OCI-M1 (cell line): ENCODE measurements at places on chromosomes 3 and 15.

DNA sequence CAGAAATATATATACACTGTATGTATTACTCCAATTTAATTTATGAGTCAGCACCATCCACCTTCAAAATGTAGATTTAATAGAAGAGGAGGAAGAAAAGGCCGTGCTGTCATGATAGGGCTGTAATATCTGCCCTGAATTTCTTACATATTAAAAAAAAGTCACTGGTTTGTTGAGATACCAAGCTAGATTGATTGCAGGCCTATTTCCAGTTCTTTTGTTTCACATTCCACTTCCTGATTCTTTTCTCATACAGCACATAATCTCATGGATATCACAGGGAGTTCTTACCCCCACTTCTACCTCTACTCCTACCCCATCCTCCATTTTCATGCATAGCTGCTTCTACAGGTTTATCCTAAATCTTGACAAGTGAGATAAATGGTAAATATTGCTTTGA lies 290.3 kb downstream of the ZBTB20 start:
- DNase-seq: peak; percentile 58

DNA sequence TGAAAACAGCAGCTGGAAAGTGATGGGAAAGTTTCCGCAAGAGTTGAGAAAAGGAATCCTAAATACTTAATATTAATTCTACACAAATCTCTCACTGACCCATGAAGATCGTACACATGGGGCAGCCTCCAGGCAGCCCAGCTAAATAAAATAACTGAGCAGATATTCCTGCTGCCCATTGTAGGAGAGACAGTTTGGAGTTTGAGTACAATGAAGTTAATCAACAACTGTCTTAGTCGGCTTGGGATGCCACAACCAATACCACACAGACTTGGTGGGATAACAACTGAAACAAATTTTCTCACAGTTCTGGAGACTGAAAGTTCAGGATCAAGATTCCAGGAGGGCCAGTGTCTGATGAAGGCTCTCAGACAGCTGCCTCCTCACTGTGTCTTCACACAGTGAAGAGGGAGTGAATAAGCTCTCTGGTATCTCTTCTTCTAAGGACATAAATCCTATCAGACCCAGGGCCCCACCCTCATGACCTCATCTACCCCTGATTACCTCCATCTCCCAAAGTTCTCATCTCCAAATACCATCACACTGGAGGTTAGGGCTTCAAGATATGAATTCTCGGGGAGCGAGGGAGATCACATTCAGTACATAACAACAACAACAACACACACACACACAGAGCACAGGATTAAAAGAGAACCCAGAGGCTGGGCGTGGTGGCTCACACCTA lies 9.7 kb downstream of the TRPM7 start:
- peak; percentile 18 for DNase-seq

- DNase-seq: no peak
Measured at GRCh38 chr3:26587571-26587970, 35.0 kb upstream of the LRRC3B start.

- DNase-seq: no peak
Measured at GRCh38 chr3:10547413-10547812, 42.0 kb upstream of the ATP2B2 start.

DNA sequence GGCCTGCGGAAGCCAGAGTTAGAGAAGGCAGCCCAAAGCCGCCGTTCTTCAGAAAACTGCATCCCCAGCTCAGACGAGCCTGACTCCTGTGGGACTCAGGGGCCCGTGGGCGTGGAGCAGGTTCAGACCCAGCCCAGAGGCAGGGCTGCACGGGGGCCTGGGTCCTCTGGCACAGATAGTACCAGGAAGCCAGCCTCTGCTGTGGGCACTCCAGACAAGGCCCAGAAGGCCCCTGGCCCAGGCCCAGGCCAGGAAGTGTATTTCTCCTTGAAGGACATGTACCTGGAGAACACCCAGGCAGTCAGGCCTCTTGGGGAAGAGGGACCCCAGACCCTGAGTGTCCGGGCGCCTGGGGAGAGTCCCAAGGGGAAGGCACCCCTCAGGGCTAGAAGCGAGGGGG lies 23.1 kb downstream of the ALPK3 start:
- DNase-seq: no peak

- DNase-seq: no peak
Measured at GRCh38 chr3:63877737-63878393, 14.2 kb downstream of the ATXN7 start.

GRCh38 chr3:194009892-194010533 lies 125.9 kb upstream of the HES1 start:
- DNase-seq: no peak

DNA sequence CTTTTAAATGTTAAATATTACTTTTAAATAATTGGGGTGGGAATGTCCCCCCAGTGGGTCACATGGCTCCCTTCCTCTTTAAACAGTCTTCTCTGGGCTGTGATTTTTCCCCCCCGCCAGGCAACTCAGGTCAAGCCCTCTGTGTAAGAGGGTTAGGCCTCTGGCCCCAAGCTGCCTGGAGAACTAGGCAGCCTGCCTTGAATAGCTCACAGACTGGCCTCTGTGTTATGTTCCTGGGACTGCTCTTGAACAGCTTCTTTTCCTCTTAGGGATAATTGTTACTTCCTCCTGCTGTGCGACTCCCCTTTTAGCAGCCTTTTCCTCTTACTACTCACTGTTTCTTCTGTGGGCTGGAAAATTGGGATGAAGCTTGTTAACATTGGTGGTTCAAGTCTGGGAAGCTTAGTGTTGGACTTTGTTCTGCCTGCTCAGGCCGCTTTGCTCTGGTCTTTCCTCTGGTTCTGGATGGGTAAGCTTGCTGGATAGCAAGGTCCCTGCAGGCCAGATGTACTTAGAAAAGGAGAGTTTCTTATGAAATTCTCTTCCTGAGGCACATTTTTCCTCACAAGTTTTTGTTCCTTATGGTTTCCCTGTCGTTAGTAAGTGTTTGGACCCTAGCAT lies 2.2 kb downstream of the TEX264 start:
- DNase-seq: no peak

DNA sequence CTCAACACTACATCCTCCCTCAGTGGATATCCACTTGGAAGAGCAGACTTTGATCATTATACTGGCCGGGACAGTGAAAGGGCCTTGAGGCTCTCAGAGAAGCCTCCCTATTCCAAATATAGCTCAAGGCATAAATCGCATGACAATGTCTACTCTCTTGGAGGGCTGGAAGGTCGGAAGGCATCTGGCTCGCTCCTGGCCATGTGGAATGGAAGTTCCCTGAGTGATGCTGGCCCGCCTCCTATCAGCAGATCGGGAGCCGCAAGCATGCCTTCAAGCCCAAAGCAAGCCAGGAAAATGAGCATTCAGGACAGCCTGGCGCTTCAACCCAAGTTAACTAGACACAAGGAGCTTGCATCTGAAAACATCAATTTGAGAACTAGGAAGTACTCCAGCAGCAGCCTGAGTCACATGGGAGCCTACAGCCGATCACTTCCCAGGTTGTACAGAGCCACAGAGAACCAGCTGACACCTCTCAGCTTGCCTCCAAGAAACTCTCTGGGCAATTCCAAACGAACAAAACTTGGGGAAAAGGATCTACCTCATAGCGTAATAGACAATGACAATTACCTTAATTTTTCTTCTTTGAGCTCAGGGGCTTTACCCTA lies 25.4 kb downstream of the PHLDB2 start:
- no peak for DNase-seq

GRCh38 chr3:72494626-72495025 lies 353.6 kb downstream of the SHQ1 start:
- peak; percentile 2 for DNase-seq

DNA sequence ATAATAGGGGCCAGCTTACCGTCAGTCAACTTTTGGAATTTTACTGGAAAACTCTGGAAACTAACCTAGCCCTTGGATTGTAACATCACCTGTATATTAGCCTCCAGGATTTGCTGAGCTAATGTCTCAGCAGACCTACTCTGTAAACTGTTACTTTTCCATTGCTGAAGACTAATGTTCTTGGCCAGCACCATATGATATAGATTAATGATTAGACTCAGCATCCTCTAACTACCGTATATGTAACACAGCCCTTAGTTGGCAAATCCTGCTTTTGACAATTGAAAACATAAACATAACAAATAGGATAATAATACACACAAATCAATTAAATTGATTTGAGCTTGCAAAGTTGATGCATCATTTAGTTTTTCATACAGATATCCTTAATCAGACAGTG lies 26.6 kb upstream of the GBE1 start:
- no peak for DNase-seq

DNA sequence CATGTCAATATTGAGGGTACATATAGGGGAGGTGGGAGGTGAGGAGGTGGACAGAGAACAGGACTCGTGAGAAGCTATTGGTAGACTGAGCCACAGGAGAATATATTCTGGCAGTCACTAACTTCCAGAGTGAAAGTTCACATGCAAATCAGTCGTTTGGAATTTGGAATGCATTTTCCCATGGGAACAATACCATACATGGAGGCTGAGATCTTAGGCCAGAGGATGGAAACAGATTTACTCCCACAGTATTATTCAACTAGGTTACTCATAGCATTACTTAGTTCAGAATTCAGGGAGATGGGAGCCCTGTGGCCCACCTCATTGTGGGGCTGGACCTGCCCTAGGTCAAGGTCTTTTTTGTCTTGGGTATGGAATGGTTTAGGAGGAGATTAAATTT lies 36.4 kb upstream of the ABHD2 start:
- no peak for DNase-seq

GRCh38 chr3:101249522-101249921 lies 70.9 kb downstream of the IMPG2 start:
- DNase-seq: peak; percentile 27

- DNase-seq: no peak
Measured at GRCh38 chr15:101483462-101483861, 6.0 kb downstream of the PCSK6 start.

DNA sequence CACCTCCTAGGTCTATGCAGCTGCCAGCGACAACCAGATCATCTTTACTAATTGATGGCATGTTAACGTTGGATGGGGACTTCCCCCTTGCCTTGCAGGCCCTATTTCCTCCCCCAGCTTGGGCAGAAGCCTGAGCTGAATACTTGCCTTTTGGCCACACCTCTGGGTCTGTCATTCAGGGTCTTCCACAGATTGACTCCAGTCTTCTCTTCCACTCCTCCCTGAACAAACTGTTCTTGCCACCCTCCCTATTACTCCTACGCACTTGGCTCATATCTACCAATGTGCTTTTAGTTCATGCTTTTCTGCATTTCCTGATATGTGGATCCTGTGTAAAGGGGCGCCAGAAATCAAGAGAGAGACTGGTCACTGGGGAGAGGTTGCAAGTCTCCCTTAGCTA lies 73.5 kb downstream of the DNASE1L3 start:
- DNase-seq: no peak

DNA sequence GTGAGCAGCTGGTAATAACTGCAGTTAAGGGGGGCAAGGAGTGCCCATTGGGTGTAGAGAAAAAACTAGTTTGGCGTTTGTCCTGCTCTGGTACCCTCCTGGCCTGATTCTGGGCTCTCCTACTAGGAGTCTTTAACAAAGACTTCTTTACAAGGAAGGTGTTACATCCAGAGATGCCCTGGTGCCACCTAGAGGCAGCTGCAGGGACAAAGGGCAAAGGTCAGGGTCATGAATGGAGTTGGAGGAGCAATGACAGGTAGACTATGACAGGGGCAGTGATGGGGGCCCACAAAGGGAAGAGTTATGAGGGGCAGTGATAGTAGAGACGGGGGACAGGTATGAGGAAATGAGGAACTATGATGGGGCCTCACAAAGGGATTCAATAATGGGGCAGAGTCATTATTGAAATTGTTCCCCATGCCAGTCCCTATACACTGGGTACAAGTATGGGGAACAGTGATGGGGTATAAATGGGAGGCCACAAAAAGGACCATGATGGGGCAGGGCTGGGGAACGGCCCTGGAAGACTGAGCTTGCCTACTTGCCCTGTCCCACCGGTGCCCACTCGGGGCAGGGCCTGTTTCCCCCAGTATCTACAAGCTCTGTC lies 7.9 kb downstream of the CCDC71 start:
- peak; percentile 43 for DNase-seq

DNA sequence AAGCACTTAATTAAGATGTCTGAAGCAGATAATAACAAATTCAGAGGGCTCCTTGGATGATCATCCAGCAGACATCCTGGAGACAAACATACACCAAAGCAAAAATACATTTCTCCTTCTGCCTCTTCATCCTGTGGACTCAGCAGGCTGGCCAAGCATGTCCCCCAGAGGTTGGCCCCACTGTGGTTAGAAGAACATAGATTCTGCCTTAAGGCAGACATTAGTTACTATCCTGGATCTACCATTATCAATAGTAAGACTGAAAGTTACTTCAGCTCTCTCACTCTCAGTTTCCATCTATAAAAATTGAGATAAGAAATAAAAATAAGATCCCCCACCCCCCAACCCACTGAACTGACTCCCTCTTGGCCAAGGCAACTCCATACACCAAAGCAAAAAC lies 28.6 kb upstream of the TGFBR2 start:
- DNase-seq: no peak

DNA sequence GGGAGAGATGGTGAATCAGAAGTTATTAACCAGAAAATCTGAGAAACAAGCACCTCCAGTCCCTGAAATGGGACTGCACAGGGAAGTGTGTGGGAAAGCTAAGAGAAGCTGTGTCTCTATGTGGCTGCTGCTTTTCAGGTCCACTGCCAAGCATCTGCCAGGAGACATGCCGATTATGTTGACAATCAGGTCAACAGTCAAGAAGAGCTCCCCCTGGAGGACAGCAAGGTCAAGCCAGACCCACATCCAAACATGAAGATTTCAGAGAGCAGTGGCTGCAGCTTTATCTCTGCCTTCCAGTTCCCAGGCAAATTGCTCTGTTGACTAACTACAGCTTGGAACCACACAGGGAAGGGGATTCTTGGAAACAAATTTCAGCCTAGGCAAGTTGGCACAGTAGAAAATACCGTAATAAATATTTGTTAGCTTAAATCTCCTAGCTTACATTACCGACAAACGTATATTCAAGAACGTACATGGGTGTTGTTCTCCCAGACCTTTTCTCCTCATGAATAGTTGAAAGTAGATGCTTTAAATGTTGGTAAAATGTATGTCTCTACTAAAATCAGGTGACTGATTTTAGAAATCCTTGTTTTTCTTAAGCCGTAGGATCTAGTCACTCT lies 394.5 kb upstream of the RARB start:
- DNase-seq: peak; percentile 64

GRCh38 chr15:66798426-66799061 lies 96.5 kb downstream of the SMAD6 start:
- DNase-seq: no peak

DNA sequence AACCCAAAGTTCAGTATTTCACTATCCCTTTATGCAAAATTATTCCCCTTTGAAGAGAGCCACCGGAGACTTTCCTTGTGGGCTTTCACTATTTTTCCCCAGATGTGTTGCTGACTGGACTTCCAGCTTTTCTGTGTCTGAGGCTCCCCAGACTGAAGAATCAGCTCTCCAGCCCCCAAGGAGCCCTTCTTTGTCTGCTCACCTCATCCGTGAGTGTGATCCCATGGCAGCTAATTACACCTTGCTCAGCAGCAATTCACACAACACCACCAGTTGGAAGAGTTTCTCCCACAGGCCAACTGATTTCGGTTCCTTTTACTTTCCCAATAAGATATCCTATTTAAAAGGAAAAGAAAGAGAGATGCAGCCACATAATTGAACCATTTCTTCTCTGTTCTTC lies 249.5 kb upstream of the TRIM42 start:
- DNase-seq: no peak
